ENCODE measurements at places on chromosomes 7 and 10. TPM values are rescaled to one million over a fixed set of nuclear protein-coding genes. Genes with fewer than 3 reads are reported as not detected.

GRCh38 chr7:114295522-114295921, 119.1 kb upstream of the FOXP2 start:
- DNase-seq: no peak

GRCh38 chr7:79785556-79785955, 332.1 kb upstream of the MAGI2 start:
- no peak for DNase-seq

DNA sequence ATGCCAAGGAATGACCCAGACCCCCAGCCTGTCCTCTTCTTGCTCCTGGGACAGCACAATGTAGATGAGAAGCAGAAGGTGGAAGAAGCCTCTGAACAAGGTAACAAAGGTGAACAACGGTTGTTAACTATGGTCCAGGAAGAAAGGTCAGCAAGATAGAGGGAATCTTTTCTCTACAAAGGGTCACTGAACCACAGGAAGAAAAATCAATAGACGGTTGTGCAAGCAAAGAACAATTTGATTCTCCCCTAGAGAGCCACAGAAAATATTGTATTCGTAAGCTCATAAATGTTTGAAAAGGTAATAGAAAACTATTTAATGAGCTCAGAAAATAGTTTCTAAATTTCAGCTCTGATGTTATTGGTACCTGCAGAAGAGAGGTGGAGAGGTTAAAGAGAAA, 111.3 kb downstream of the ST8SIA6 start:
- no peak for DNase-seq

- no peak for DNase-seq
These were observed 35.7 kb upstream of the FGL2 start for GRCh38 chr7:77235276-77235675.

PDCD4 gene
- 290 TPM for polyA plus RNA-seq

GRCh38 chr7:18828994-18829857, 288.2 kb downstream of the TWIST1 start:
- no peak for DNase-seq

DNA sequence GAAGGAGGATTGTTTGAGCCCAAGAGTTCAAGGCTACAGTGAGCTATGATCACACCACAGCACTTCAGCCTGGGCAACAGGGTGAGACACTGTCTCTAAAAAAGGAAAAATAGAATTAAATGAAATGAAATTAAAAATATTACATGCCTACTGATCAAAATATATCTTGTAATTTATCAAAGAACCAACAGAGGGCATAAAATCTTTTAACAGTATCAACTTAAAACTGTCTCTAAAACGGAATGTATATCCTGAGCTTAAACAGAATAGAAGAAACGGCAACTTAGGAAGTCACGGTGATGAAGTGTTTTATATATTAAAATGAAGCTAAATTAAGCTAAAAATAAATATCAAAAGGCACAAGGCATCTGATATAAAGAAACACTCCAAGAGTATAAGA, 78.8 kb downstream of the MTPAP start:
- no peak for DNase-seq

DNA sequence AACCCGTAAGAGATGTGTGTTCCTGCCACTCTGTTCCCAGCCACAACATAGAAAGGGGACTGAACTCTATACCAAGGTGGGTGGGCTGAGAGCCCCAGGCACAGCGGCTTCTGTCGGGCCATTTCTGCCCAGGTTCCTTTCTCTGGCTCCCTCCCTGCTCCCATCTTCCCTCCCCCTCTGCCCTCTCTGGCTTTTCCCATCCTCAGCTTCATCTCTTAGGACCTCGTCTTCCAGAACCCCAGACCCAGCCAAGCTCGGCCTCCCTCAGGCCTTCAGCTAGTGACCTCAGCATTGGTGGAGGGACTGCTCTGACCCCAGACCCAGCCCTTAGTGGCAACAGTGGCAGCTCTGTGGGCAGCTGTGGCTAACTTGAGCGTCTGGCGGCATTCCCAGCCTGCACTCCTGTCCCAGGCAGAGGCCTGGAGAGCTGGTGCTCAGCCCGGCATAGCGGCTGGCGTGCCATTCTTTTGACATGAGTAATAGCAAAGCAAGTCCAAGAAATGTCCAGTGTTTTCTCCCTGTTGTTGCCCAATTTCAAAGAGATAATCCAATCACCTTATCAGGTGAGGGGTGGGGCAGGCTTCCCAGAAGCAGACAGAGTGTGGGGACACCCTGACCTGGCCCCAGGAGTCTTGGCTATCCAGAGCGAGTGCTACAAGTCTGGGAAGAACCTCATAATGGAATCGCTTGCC, 15.9 kb downstream of the PTPRE start:
- DNase-seq: no peak

AGR2 gene
- polyA plus RNA-seq: 65.3 TPM

DNA sequence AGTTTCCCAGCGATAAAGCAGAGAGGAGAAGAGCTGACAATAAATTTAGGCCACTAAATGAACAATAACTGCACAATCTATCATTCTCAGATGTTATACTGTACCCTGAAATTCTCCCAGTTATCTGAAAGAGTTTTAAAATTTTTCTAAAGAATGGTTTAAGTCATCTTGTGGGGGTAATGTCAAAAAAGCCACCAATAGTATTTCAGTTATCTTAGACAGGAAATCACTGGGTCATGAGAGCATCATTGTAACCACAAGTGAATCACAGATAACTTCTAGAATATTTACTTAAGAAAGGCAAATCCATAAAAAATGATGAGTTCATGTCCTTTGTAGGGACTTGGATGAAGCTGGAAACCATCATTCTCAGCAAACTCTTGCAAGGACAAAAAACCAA, 147.1 kb downstream of the DNAJB9 start:
- no peak for DNase-seq

- no peak for DNase-seq
These were observed 55.2 kb upstream of the C10orf71 start for GRCh38 chr10:49243610-49244283.

TLX1 gene
- not detected for polyA plus RNA-seq

MBL2 gene
- 0.07 TPM for polyA plus RNA-seq

HOXA7 gene
- polyA plus RNA-seq: 4.8 TPM
